ENCODE measurements at places on chromosomes 3 and 15. TPM values are rescaled to one million over a fixed set of nuclear protein-coding genes. Genes with fewer than 3 reads are reported as not detected.

Gene PAQR5
- not detected for total RNA-seq

Gene P2RY13
- total RNA-seq = not detected

Gene PLCH1
- not detected for total RNA-seq

Gene CCR2
- total RNA-seq = 0.73 TPM

Gene WDR72
- total RNA-seq = not detected

Gene SNTN
- total RNA-seq = not detected

Gene ASB14
- 0.08 TPM for total RNA-seq

Gene GOLGA8T
- total RNA-seq = 1.1 TPM

Gene NR1I2
- total RNA-seq = 0.42 TPM

Gene CEMIP
- total RNA-seq = not detected

Gene ABCF3
- 102 TPM for total RNA-seq

Gene RTP1
- not detected for total RNA-seq

Gene LEKR1
- 1.2 TPM for total RNA-seq

Gene FSTL1
- total RNA-seq = 0.20 TPM

Gene PGBD4
- 3.2 TPM for total RNA-seq

Gene ARHGAP31
- total RNA-seq = 3.0 TPM

Gene WHAMM
- total RNA-seq = 41.1 TPM

Gene PLSCR4
- 0.42 TPM for total RNA-seq

Gene MOBP
- not detected for total RNA-seq

Gene SEMA6D
- total RNA-seq = not detected

Gene BLOC1S6
- total RNA-seq = 56.9 TPM

Gene ACTC1
- total RNA-seq = not detected

Gene TRIM42
- total RNA-seq = not detected

Gene EXOSC7
- 30.7 TPM for total RNA-seq

Gene FRMD4B
- total RNA-seq = 4.7 TPM

Gene SKOR1
- total RNA-seq = 0.57 TPM

Gene TUSC7
- not detected for total RNA-seq

Gene SLC22A13
- 0.65 TPM for total RNA-seq

Gene KLHL40
- not detected for total RNA-seq

Gene ZPLD1
- not detected for total RNA-seq

Gene GOLGA6D
- not detected for total RNA-seq

Gene TMEM108
- total RNA-seq = not detected

Gene GRK7
- 0.14 TPM for total RNA-seq

Gene ANO10
- 9.3 TPM for total RNA-seq

Gene ATP10A
- 56.7 TPM for total RNA-seq

Gene OXTR
- 0.05 TPM for total RNA-seq

Gene ZBTB38
- total RNA-seq = 25.0 TPM
